ENCODE measurements at places on chromosomes 1 and 21.
A peak's percentile ranks its signal among the peaks of the same experiment; 100 is the strongest.

GRCh38 chr1:227886993-227887696 is 60.6 kb downstream of the WNT9A start:
- no peak for DNase-seq

GRCh38 chr21:46322351-46323226 is 1.1 kb downstream of the C21orf58 start:
- DNase-seq, result no peak

GRCh38 chr1:8023287-8023994 is 2.7 kb downstream of the ERRFI1 start:
- DNase-seq, result no peak

- DNase-seq, result no peak
Observed at GRCh38 chr1:66285618-66286270, 248.2 kb upstream of the SGIP1 start.

- no peak for DNase-seq
Observed at GRCh38 chr1:217494767-217495166, 136.1 kb downstream of the GPATCH2 start.

- no peak for DNase-seq
Observed at GRCh38 chr1:9822490-9822889, 1.3 kb downstream of the CLSTN1 start.

DNA sequence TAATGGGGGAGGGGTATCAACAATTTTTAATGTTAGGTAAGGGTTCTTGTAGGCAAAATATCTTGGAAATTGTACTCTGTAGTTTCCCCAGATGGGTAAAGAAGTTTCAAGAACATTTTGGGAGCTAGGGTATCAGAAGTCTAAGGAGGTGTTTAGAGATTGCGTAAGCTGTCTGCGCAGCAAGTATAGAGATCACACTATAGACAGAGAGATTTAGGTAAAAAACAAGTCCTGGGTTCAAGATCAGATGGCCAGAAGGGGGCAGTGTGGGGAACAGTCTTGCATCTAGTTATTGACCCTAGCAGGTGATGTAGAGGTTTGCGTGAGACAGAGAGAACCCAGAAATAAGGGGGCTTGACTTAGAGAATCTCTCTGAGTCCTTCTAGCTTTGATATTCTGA is 80.8 kb downstream of the S1PR1 start:
- no peak for DNase-seq

DNA sequence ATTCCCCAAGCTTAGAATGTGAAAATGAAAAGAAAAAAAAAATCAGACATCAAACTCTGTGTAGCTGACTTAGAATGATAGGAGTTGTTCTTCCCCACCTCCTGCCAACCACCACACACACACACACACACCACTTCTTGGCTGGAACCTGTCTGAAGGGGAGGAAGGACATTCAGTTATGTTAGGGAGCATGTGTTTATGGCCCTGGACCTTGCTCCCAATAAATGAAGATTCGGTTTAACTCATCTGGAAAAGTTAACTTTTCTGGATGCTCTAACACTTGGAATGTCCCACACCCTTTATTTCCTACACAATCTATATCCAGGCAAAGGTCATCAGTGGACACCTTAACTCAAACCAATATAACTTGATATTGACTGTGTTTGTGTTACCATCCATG is 112.4 kb downstream of the DAB1 start:
- DNase-seq, result no peak

GRCh38 chr1:23905461-23906025 is 7.6 kb downstream of the CNR2 start:
- DNase-seq, result no peak

- DNase-seq, result no peak
Observed at GRCh38 chr1:223056802-223057201, 86.2 kb downstream of the TLR5 start.

- no peak for DNase-seq
Observed at GRCh38 chr1:116453481-116453880, 80.4 kb downstream of the ATP1A1 start.

- DNase-seq, result no peak
Observed at GRCh38 chr1:183896466-183897048, 91.6 kb downstream of the RGL1 start.

DNA sequence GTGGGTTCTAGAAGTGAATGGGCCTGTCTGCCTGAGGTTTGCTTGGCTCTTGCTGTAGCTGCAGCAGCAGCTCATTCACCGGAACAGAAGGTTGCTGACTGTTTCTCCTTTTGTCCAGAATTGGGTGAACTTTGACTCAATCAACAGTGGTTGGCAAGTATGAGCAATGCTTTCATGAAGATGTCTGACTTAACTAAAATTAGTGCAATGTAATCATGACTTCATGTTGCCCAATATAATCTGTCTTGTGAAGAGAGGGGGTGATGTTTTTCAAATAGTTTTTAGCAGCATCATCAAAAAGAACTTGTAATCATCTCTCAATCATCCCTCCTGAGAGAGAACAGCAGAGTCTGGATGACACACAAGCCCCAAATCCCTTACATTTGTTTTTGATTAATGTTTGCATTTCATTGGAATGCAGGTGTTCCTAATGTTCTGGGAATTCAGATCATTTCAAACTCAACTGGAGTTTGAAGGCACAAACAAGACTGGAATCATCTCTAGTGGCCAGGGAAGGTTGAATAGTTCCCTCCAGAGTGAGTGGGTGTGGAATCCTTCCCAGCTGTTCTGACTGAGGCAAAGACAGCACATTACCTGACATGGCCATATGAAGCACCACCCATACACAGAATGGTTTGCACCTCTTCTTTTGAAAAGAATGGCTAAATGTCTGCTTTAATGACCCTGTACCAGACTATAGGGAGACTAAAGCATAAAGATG is 82.9 kb downstream of the HLX start:
- DNase-seq, result peak; percentile 6

DNA sequence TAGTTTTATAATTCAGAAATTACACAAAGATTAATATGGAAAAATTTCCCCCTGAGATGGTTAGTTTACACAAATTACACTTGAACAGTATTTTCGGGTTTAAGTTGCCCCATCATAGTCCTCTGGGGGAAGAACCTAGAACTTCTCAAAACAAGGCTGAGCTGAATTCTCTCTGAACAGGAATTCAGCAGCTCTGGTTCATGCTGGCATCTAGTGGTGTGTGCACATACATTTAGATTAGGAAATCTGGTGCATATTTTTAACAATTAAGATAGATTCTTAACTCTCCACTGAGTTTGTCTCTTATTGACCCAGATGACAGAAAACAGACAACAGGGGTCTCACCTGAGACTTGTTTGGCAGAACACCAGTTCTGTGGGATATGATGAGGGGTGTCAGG is 410.7 kb downstream of the DSCAM start:
- no peak for DNase-seq

GRCh38 chr1:101250656-101251272 is 13.9 kb downstream of the S1PR1 start:
- no peak for DNase-seq

DNA sequence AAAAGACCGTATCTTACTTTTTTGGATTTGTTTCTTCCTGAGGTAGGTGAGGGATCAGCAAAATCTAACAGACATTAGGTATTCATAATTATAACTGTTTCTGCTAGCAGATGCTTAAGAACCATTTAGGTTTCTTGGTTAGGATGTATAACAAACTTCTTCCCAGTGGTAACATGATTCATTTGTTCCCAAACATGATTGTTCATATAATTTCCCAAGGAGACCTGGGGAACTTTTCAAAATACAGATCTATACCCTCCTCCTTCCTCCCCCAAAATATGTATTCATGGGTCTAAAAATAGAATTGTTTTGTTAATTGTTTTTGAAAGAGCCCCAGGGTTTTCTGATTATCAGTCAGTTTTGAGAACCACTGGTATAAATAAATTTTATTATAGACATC is 228.2 kb downstream of the COP1 start:
- no peak for DNase-seq

DNA sequence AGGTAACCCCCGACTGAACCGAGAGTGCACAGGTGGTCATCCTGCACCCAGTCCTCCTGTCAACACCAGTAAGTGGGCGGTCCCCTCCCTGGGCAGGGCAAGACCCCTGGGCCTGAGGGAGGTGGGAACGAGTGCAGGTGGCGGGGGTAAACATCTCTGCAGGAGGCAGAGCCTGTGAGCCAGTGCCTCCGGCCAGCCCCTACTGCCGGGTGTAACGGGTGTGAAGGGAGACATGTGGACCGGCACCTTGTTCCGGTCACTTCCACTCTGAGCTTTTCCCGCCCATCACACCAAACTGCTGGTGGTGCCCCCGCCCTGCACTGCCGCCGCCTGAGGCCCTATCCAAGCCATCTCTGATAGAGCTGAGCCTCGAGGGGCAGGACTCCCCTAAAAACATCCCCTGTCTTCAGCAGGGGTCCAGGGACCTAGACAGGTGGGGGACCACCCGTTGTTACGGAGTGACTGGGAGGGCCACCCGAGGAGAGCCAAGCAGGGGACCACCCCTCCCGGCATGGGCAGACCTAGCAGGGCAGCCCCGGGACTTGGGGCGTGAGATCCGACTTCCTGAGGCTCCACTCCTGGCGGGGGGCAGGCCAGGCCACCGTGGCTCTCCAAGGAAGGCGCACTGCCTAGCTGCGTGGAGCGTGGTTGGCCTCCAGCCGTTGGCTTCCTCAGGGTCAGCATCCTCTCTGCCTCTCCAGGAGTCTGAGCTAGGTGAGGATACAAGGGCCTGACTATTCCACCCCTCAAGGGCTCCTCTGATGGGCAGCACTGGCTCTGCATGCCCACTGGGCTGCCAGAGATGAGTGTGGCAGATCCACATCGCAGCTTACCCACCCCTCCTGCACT is 43.8 kb upstream of the LBR start:
- no peak for DNase-seq

DNA sequence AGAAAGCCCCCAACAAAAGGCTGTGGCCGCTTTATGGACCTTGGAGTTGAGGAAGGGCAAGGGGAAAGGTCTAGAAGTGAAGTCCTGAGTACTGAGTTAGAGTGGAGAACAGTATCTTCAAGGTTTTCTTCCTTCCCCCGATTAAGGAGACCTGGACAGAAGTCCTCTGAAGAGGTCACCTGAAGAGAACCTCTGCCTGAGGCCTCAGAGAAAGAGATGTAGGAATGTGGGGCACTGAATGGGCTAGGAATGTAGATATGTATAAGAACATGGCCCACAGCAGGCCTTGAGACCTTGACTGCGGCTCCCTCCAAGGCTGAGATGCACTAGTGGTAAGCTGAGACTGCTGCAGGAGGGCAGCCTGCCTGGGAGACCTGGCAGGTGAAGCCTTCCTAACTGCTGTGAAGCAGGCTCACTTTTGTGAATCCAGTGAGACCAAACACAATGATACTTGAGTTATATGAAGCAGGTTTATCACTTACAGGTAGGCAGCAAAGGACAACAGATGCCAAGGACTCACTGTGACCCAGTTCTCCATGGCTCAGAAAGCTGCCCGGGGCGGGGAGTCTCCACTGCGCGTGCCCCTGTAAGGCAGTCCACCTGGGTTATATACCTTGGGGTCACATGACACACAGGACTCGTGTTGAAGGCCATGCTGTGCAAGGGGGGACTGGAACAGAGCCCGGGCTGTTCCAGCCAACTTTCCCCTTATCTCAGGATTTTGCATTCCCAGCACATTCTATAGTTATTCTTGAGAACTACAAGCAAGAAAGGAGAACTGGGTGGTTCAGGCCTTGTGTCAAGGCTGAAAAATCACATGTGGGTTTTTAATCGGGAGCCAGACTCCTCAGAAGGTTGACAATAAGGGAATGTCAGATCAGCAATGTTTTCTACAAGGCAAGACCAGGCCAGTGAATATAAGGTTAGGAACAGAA is 78.8 kb upstream of the PPM1J start:
- DNase-seq, result no peak

DNA sequence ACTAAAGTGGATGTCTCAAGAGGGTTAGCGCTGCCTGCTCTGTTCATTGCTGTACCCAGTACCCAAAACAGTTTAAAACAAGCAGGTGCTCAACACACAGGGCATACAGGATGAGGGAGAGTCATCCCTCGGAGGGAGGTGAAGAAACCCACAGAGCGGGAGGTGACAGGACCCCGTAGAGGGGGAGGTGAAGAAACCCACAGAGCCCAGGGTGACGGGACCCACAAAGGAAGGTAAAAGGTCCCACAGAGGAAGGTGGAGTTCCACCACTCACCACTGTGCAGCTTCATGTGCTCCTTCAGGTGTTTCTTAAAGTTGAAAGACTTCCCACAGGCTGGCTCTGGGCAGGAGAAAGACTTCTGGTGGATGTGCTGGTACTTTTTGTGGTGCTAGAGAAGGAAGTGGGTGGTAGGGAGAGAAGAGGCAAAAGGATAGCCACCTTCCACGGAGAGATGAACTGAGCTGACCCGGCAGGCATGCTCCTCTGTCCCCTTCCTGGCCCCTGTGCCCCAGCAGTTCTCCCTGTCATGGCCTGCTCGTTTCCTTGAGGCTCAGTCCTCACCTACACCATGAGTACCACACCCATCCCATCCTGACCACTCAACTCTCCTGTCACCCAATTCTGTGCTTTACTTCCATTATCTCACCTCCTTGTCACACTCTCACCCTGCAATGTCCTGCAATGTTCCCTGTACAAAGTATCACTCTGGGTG is 5.1 kb downstream of the ZNF692 start:
- no peak for DNase-seq

DNA sequence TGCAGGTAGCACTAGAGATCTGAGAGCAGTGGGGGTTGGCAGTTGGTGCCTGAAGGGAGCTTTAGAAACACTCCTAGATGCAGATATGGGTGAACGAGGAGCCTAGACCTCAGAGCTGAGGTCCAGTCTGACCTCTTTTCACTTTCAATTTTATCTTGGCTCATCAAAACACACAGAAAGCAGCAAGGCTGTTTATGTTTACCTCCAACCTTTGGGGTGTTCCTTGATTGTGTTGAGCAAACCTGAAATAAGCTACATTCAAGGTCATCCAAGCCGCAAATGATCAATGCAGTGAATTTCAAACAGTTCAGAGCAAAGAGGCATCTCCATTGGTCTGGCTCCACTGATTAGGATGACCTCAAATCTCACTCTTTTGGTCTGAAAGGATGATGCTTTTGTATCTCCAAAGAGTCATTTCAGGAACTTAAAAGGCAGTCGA is 1.3 kb downstream of the LY9 start:
- no peak for DNase-seq

DNA sequence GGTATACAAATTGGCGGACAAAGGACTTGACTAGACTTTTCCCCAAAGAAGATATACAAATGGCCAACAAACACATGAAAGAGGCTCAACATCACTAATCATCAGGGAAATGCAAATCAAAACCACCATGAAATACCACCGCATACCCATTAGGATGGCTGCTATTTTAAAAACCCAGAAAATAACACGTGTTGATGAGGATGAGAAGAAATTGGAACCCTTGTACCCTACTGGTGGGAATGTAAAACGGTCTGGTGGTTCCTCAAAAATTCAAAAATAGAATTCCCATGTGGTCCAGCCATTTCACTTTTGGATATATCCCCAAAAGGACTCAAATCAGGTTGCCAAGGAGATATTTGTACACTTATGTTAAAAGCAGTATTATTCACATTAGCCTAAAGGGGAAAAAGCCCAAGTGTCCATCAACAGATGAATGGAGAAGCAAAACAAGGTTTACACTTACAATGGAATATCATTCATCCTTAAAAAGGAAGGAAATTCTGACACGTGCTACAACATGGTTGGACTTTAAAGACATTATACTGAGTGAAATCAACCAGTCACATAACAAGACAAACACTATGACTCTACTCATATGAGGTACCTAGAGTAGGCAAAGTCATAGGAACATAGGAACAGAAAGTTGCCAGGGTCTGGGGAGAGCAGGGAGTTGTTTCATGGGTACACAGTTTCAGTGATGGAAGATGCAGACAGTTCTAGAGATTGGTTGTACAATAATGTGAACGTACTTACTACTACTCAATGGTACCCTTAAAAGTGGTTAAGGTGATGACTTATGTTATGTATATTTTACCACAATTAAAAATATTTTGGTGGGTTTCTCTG is 17.0 kb downstream of the CD34 start:
- no peak for DNase-seq

GRCh38 chr1:36511804-36512798 is 29.4 kb upstream of the CSF3R start:
- DNase-seq, result no peak

Measured in brain pericyte (primary cell).